ENCODE measurements at places on chromosomes 12 and 14. TPM values are rescaled to one million over a fixed set of nuclear protein-coding genes. Genes with fewer than 3 reads are reported as not detected.

OR9K2 gene
- total RNA-seq: not detected

FGFR1OP2 gene
- total RNA-seq: 41.0 TPM

PTPRQ gene
- 0.06 TPM for total RNA-seq

CLEC4C gene
- total RNA-seq: not detected

TAS2R8 gene
- total RNA-seq: not detected

CLEC7A gene
- total RNA-seq: not detected

PLCZ1 gene
- total RNA-seq: 0.06 TPM

KRT77 gene
- total RNA-seq: not detected

NEK9 gene
- 61.7 TPM for total RNA-seq

USP5 gene
- total RNA-seq: 128 TPM

AMHR2 gene
- not detected for total RNA-seq

NKX2-1 gene
- not detected for total RNA-seq

SLC6A13 gene
- 0.13 TPM for total RNA-seq

CIROP gene
- total RNA-seq: 0.06 TPM

SERPINA5 gene
- total RNA-seq: not detected

TMEM106C gene
- 112 TPM for total RNA-seq

OAS3 gene
- total RNA-seq: 5.0 TPM

LRRC74A gene
- not detected for total RNA-seq

VTI1B gene
- 94.6 TPM for total RNA-seq

LRFN5 gene
- total RNA-seq: 1.2 TPM

SLC6A12 gene
- total RNA-seq: 0.12 TPM

SLC10A1 gene
- not detected for total RNA-seq

KLRC3 gene
- not detected for total RNA-seq

MDGA2 gene
- total RNA-seq: not detected

B3GNT4 gene
- 0.19 TPM for total RNA-seq

KERA gene
- not detected for total RNA-seq

AKAP5 gene
- 0.31 TPM for total RNA-seq

KRT6C gene
- not detected for total RNA-seq

SLC35F4 gene
- total RNA-seq: not detected

FBRSL1 gene
- total RNA-seq: 1.1 TPM

ATF7IP gene
- total RNA-seq: 19.6 TPM

GPRC5D gene
- 0.25 TPM for total RNA-seq

VPS29 gene
- 70.0 TPM for total RNA-seq

SLC38A6 gene
- 40.7 TPM for total RNA-seq

MYO1H gene
- total RNA-seq: not detected

CARMIL3 gene
- under 0.01 TPM for total RNA-seq

OVCH1 gene
- total RNA-seq: 0.12 TPM

MMP14 gene
- total RNA-seq: 378 TPM

FLVCR2 gene
- total RNA-seq: 0.75 TPM

RNU4-1 gene
- total RNA-seq: under 0.01 TPM

KRT75 gene
- not detected for total RNA-seq

FAM90A1 gene
- total RNA-seq: 0.06 TPM

RNF212B gene
- not detected for total RNA-seq

ATXN3 gene
- 87.5 TPM for total RNA-seq

ALDH1L2 gene
- 14.5 TPM for total RNA-seq

CLEC2A gene
- total RNA-seq: not detected

ADAM21 gene
- total RNA-seq: 1.2 TPM

CFAP251 gene
- 8.7 TPM for total RNA-seq

TAS2R7 gene
- not detected for total RNA-seq

NKX2-8 gene
- not detected for total RNA-seq

SLCO1B3 gene
- not detected for total RNA-seq

KCNMB4 gene
- total RNA-seq: 0.26 TPM

Measured in aortic smooth muscle cell (primary cell).